ENCODE measurements at places on chromosomes 2 and 18.

- no peak for DNase-seq
- H3K4me1 ChIP-seq: no peaks in the 10 kb centered on the region
- no peak overlapping the region for H3K27ac ChIP-seq
- no peaks in the 10 kb centered on the region for H3K36me3 ChIP-seq
- H3K4me3 ChIP-seq: no peak overlapping the region
These were observed 9.2 kb downstream of the ADRA2B start for GRCh38 chr2:96106991-96107707.

DNA sequence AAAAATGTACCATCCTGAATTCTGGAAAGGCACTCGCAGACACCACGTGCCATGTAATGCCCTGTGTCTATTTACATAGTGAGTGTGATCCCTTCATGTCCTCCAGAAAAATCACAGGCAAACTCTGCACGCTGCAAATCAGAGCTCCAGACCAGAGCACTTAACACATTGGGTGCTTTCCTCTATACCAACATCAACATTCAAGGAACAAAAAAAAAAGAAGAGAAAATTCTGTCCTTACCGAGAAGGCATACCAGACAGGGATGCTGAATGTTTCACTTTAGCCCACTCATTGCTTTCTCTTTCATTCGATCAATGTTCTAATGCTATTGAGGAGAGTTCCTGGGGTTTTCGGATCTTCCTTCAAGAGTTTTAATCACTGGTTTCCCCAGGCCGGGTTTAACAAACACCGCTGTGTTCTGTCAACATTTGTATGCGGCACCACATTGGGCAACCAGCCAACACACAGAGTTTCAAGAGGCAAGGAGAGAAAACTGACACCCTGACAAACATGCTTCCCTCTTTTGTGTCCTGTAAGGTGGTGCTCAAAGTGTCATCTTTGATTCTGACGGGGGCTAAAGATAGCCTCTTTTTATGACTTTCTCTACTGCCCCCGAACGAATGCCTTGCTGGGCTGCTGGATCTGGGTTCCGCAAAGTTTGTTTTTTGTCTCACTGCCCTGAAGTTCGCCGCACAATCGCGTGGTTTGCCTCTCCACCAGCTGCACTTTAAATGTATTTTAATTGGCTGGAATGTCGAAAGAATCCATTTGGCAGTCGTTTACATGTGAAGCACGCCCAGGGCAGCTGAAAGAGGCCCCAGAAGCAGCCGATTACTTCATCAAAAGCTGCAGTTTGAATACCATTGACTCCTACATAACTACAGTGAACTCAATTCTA, 106.4 kb upstream of the NCKAP5 start:
- no peaks in the 10 kb centered on the region for H3K27me3 ChIP-seq
- no peak for DNase-seq
- H3K36me3 ChIP-seq: no peaks in the 10 kb centered on the region
- no peaks in the 10 kb centered on the region for H3K4me1 ChIP-seq
- H3K27ac ChIP-seq: no peak overlapping the region

GRCh38 chr2:150137338-150138069, 350.0 kb downstream of the RND3 start:
- H3K4me1 ChIP-seq: peaks cover 6% of the 10 kb centered on the region
- no peaks in the 10 kb centered on the region for H3K27me3 ChIP-seq
- no peak overlapping the region for H3K4me3 ChIP-seq
- no peak for DNase-seq
- no peak overlapping the region for H3K27ac ChIP-seq

DNA sequence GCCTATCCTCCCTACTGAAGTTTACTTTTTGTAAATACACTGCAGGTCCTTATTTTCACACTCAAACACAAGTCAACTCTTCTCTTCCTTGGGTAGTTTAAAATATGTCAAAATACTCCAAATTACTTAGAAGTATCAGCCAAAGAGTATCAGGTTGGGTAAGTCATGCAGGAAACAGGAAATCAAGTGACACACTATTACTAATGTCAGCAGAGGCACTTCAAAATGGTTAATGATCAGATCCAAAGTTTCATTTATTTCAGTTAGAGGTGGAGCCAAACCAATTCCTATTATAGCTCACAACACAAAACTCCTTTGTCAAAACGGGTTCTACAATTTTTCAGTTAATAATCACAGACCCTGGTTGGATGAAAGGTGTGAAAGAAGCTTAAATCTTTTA, 54.2 kb downstream of the DLGAP1 start:
- H3K27ac ChIP-seq: no peak overlapping the region
- no peaks in the 10 kb centered on the region for H3K36me3 ChIP-seq
- no peak overlapping the region for H3K4me3 ChIP-seq
- no peak for DNase-seq
